NCI-H1105 (cell line): ENCODE measurements at places on chromosomes 4 and X.

DNA sequence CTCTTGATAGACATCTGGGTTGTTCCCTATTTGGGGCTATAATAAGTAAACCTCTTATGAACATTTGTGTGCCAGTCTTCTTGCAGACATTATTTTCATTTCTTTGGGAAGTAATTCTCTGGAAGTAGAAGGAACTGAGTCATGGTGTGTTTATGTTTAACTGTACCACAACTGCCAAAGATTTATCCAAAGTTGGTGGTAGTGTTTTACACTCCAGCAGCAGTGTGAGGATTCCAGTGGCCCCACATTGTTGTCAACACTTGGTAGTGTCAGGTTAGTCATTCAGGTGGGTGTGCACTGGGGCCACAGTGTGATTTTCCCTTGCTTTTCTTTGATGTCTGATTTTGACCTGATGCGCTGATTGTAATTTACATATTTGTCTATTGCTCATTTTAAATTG, 5.0 kb upstream of the UVSSA start:
- no peak for DNase-seq

DNA sequence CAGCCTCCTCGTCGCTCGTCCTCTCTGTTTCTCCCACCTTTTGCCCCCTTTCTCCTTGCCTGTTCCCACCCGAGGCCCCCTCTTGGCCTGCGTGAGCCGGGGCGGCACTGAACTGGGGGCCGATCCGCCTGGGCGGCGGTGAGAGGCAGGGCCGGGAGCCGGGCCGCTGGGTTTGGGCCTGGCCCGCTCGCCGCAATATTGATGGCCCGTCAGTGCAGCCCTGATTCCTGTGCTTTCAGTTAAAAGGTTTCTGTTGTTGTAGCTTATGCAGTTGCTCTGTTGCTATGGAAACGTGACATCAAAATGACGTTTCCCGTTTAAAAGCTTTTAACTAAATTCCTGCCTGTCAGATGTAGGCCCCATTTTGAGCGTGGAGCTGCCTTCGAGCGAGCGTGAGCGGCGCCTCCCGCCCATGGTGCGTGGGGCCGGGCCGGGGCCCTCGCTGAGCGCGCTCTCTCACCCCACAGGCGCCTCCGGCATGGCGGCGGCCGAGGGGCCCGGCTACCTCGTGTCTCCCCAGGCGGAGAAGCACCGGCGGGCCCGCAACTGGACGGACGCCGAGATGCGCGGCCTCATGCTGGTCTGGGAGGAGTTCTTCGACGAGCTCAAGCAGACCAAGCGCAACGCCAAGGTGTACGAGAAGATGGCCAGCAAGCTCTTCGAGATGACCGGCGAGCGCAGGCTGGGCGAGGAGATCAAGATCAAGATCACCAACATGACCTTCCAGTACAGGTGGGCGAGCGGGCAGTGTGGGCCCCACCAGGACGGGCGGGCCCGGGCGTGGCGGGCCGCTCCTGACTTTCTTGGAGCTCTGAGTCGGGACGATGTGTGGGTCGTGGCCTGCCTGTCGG, at the start of gene MSANTD1:
Gene MSANTD1, plus strand, starts transcription at position 349 of the 851 bp plus-strand sequence. Its CDS starts 64 bp downstream, at position 413.
- no peak for DNase-seq

GRCh38 chr4:112916868-112917267, 132.6 kb upstream of the ANK2 start:
- DNase-seq: no peak

- no peak for DNase-seq
Measured at GRCh38 chr4:60034361-60034760, 1165.8 kb upstream of the ADGRL3 start.

- DNase-seq: no peak
Measured at GRCh38 chrX:123408821-123409737, 225.0 kb downstream of the GRIA3 start.

DNA sequence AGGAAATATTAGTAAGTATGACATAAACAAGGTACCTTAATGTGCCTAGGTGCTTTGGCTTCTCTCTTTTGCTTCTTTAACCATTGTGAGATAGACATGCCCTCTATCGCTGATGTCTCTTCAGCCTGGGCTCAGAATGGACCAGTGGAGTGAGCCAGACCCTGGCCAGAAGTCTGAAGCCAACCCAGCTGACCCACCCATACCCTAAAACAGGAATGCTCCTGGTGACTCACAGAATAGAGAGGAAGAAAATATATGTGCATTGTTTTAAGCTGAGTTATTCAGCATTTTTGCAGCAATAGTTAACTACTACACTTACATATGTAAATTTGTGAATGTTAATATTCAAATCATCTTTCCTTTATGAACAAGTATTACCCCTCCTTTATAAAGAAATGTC, 167.5 kb upstream of the PCDH10 start:
- DNase-seq: no peak

DNA sequence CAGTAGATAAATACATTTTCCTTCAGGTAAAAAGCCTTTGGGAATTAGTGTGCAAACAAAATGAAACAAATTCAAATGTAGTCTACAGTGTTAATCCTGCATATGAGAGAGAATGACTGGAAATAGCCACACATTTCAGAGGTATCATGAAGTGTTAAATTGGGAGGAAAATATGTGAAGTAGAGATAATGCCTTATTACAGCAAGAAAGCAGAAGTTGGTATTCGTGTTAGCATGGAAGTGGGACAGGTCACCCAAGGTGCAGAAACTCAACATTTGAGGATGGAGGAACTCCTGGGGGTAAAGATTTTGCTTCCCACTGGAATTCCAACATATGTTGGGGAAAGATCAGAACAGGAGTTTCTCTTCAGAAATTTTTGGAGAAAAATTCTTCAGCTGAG, 51.3 kb downstream of the EMCN start:
- DNase-seq: no peak

- no peak for DNase-seq
Measured at GRCh38 chr4:68951078-68951805, at the start of gene UGT2A3. UGT2A3 (minus strand) TSS chr4:68951804; CDS start chr4:68951760, 44 bp downstream.

DNA sequence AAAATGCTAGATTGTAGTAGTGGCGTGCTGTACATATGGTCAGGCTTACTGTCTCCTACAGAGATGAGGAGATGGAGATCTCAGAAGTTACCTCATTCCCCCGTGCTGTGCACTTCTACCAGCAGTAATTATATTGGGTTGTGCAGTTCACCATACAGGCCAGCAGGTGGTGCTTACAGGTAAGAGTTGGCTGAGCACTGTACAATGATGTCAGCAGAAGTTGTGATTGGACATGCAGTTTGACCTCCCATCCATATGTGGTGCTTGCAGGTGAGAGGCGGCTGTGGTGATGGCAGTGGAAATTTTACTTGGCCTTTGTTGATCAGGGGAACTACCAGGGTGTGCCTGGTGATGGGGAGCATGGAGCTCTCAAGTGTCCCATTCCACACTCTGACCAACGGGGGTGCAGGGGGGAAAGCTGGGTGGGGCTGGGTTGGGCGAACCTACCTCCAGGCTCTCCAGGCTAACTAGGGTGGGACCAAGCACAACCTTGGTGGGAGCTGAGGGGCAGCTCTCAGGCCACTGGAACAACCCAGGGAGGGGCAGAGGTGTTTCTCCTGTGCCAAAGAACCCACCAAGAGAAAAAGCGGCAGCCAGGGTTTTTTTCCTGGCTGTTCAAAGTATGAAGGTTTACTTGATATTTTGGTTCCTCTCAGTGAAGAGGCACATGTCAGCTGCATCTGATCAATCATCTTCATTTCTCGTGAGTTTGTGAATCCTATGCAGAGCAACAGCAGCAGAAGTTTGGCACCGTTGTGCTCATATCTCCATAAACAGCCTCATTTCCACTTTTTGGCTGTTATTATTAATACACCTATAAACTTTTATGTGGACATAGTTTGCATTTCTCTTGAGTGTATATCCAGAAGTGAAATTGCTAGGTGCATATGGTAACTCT, 73.8 kb upstream of the FREM3 start:
- no peak for DNase-seq

GRCh38 chr4:80213117-80213815, 16.0 kb downstream of the PRDM8 start:
- no peak for DNase-seq

DNA sequence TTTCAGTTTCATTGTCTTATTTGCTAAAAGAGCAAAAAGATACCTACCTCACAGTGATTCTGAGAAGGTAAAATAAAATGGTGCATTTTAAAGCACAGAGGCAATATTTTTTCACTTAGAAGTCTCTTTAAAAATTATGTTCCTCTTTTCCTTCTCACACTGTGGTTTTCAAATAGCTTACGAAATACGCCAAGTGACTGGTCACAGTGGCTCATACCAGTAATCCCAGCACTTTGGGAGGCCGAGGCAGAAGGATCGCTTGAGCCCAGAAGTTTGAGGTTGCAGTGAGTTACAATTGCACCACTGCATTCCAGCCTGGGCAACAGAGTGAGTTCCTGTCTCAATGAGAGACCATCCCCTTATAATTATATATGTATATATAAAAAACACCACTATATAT, 372.6 kb downstream of the FBXO8 start:
- DNase-seq: no peak

GRCh38 chr4:6873792-6874461, 35.7 kb upstream of the TBC1D14 start:
- peak; percentile 4 for DNase-seq

- no peak for DNase-seq
Measured at GRCh38 chrX:110056419-110056818, 53.5 kb downstream of the TMEM164 start.

DNA sequence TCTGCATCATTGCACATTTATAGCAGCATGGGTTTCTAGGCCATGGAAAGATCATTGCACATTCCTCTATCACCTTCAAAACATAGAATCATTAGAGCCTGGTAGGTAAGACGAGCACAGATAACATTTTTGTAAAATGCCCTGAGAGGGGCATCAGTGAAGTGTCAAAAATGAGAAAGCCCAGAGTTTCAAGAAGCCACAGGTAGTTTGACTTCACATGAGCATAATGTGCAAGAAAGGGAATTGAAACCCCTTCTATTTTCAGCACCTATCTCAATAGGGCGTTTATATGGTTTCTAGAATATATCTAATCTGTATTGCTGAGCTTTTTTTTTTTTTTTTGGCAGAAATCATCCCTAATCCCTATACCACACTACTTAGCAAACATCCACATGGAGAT, 2441.7 kb downstream of the ARAP2 start:
- DNase-seq: no peak

DNA sequence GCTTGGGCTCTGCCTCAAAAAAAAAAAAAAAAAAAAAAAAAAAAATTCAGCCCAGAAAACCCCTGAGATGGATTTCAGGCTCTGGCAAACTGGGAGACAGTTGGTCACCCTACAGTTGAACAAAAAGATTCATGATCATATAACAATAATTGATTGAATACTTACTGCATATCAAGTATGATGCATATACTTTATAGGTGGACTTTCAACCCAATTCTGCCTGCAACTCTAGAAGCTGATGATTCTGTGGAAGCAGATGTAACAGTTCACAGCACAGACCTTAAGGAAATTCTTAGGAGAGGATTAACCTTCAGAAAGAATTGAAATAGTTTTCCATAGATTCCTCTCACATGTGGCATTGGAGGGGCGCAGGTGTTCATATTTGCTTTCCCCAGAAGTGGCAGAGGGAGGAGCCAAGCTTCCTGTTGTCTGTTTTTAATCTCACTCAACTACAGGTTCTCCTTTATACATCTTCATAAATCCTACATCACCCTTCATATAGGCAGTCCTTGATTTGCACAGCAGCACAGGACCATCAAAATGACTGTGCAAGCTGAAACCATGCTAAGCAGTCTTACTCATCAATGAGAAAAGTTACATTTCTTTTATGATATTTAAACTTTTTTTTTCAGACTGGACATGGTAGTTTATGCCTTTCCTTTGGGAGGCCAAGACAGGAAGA, 149.4 kb upstream of the KLF3 start:
- DNase-seq: no peak

DNA sequence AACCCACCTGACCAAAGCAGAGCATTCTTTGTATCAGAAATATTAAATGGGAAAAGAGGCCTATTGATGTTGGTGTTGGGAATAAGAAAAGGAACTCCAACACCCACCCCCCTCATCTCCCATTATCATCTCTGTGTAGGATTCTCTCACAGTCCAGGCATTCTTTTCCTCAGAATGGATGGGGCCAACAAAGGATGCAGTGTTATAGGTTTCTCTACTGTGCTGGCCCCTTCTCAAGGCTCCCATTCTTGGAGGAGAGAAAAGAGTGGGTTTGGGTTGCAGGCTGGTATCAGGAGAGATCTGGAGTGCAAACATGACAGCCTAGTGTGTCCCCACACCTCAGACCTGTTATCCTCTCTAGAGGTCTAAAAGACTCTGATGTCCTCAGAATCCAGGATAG, 59.6 kb downstream of the UGT8 start:
- no peak for DNase-seq

- no peak for DNase-seq
Measured at GRCh38 chr4:152014280-152014679, 253.5 kb upstream of the GATB start.

GRCh38 chr4:18566970-18567799, 545.6 kb upstream of the LCORL start:
- DNase-seq: no peak

DNA sequence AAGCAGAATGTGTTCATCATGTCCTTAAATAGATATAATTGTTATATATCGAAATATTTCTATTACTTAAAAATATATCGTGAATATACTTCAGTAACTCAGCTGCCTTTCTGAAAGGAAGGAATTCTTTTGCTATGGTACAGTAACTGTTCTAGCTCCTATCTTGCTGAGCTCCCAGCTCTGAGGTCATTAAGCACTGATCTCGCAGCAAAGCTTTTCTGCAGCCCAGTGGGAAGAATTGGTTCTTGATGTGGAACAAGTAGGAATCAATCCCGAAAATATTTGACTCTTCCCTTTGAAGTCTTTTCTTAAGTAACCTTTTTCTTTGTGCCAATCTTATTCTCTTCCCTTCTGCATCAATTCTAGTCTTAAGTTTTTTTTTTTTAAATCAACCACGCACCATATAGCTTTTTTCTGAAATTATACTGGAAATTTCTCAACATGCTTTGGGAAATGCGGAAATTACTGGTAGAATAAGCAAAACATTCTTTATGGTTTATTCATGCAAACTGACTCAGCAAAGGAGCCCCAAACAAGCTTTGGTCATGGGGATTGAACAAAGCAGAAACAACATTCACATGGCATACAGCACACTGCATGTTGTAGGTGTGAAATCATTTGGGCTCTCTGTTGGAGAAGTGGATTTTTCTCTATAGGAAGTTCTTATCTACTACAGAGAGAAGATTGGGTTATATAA, 428.9 kb upstream of the GNPDA2 start:
- DNase-seq: no peak

GRCh38 chrX:68203646-68204045, 229.6 kb downstream of the OPHN1 start:
- DNase-seq: no peak

GRCh38 chrX:71320126-71320525, 18.6 kb downstream of the ITGB1BP2 start:
- no peak for DNase-seq

GRCh38 chr4:86557526-86557925, 36.6 kb upstream of the PTPN13 start:
- DNase-seq: no peak

GRCh38 chr4:173169428-173170181, 994 bp downstream of the GALNT7 start:
- DNase-seq: peak; percentile 33
